ENCODE measurements at places on chromosomes 5 and 9. TPM values are rescaled to one million over a fixed set of nuclear protein-coding genes. Genes with fewer than 3 reads are reported as not detected.

The GFI1B gene
- polyA plus RNA-seq, result not detected

DNA sequence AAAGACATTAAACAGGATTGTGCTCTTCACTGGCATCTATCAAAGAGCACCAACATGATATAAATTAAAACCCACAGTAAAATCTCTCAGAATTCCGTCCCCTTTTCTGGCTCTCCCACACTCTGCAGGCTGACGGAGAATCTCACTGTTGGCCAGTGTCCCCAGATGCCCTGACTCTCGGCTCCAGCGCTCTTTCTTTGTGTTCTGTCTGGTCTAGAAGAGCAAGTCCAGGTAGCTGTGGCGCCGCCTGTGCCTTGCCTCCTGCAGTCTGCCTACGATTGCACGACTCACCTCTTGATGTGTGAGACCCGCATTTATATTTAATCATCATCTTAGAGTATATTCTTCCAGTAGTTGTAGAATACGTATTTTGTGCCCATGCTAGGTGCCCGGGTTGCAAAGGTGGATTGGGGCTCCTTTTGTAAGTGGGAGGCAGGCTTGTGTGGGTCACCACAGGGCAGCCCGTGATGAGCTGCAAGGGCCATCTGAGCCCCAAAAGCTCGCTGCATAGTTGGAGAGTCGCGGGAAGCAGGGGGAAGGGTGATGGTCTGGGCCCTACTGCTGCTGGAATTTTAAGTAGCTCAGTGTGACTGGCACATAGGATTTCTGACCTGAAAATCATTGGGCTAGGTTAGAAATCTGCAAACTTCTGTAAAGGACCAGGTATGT is 55.6 kb downstream of the EHMT1 start:
- no peak for DNase-seq

DNA sequence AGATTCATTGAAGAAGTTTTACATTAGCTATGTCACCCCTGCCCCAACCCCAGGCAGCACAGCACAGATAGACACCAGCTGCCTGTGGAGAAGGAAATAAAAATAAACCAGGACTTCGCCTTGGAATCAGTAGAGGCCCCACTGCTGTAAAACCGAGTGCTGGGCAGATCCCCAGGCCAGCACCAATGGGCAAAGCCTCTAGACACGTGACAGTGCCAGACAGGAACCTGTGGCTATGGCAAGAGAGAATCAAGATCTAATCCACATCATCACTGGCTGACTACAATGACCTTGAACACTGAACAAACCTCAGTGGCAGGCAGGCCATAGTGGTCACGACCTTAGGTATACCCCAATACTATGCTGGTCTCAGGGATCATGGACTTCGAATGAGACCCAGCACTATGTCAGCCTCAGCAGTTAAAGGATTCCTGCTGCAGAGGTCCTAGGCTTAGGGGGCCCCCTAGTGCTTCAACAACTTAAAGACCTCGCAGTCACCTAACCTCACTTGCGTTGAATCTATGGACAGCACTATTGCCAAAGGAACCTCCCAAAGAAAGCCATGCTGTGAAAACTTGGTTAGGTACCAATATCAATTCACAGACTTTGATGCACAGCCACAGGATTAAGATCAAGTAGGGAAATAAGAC is 2118.6 kb upstream of the C9orf72 start:
- DNase-seq, result no peak

DNA sequence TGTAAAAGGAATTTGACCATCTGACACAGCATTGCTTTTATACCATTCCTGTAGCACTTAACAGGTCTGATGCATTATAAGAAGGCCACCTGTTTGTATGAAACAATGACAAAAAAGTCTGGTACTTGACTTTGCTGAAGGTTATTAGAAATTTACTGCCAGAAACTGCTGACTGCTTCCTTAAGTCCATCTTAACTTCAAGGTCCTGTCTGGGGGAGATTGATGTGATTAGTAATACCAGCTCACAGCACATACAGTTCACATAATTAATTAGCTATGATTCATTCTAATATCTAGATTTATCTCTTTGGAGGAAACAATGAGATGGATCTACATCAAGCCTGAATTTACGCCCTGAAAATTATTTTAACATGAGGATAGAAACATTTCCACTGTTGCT is 49.6 kb upstream of the TEK start:
- DNase-seq, result no peak

The PCDHB7 gene
- not detected for polyA plus RNA-seq

DNA sequence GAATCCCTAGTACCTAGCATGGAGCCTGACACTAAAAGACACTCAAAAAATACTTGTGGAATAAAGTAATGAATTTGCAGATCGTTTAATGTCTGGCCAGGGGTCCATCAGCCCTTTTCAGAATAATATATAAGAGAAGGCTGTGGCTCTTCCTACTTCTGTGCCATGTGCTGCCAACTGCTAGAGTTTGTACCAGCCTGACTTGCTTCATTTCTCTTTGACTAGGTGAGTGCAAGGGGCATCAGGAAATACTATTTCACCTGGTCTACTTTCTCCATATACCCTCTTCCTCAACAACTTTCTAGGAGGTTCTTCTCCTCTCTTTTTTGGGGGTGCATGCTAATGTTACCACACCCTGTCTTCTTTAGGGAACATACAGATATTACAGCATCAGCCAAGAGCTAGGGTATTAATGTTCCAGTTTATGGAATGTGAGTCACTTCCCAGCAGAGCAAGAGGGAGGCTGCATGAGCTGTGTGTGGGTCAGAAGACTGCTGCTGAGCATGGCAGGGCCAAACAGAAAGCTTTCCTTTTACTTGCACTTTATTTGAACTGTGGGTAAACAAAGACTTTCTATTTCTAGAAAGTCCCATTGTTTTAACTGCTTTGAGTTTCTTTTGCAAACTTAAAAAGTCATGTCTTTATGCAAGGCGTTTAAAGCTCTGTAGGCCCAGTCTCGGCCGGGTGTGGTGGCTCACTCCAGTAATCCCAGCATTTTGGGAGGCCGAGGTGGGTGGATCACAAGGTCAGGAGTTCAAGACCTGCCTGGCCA is 158.9 kb downstream of the ADAMTSL1 start:
- DNase-seq, result no peak

The C5orf52 gene
- polyA plus RNA-seq, result not detected

DNA sequence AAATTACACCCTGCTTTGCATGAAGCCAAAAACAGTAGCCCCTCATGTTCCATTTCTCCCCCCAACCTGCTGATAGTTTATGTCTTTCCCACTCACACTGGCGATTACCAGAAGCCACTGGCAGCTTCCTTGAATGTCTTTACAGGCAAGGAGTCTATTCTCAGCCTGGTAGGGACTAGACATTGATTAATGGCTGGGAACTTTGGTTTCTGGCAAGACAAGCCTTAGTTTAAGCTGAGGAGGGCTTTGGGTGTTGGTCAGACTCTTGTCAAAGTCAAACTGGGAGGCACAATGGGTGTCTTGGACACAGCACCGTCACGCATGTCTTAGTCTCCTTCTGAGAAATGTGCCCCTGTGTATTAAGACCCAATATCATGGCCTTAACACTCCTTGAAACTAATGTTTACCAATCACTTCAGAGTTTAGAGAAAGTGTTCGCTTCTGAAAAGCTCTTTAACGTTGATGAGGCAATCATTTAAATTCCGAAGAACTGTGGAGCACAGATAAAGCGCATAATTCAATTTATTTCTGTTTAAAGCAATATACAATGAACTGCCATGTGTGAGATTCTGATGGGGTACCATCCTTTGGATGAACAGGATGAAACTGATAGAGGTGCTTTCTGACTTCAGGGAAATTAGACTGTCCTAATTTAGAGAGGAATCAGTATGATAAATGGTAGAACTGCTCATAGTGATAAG is 53.9 kb upstream of the CPEB4 start:
- DNase-seq, result no peak

The LYSMD3 gene
- polyA plus RNA-seq, result 13.0 TPM

Measured in CD8-positive, alpha-beta memory T cell (primary cell).